ENCODE measurements at places on chromosomes 13 and 19.
A peak's percentile ranks its signal among the peaks of the same experiment; 100 is the strongest.

- DNase-seq = no peak
Observed at GRCh38 chr19:1967087-1967608, 26.2 kb downstream of the CSNK1G2 start.

DNA sequence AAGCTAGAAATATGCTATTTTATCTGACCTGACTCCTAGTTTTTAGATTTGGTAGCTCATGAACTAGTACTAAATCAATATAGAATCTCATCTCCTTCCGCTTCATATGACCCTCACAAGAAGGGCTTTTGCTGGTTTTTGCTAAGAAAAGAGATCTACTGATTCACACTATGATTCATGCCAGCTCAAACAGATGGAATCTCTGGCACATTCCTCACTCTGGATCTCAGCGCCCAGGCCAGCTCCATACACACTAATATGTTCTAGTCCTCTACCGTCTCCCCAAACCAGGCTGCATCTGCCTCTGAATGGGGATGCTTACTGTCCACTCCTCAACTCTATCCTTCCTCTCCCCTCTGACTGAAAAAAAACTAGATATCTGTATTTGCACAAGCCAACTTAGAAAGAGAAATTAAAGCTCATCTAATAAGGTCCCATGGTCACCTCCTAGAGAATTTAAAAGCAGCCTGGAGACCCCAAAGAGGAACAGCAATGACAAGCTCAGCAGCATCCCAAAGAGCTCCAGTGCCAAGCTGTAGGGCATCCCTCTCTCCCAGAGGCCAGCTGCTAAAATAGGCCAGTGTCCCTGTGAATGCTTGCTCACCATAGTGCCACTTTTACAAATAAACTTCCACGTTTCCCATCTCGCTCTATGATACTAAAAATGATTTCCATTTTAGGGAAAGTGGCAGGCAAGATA is 74.9 kb downstream of the LHFPL6 start:
- DNase-seq = no peak

- DNase-seq = no peak
Observed at GRCh38 chr13:103174966-103175365, 108.7 kb upstream of the SLC10A2 start.

GRCh38 chr19:31054430-31054829 is 294.8 kb downstream of the TSHZ3 start:
- no peak for DNase-seq

DNA sequence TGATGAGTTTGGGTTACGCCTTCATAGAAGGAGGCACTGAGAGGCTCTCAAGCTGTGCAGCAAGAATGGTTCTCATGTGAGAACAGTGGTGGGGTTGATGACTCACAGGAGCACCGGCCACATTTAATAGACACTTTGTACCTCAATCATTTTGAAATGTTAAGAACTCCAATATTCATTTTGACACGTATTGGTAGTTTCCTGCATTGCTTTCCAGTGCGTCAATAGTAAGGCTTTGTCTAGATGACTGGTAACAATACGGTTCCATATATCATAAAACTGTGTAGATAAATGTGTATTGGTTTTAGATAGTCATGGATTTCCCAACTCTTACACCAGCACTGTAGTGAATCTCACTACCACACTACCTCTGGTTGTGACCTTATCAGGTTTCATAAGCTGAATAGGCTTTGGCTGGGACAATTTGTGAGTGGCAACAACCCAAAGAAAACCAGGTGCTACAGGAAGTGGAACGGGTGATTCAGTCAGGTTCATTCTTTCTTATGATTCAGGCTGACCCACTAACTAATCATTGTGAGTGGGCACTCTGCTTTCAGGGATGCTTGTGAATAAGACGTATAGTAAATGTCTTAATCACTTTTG is 362.6 kb downstream of the KLF5 start:
- no peak for DNase-seq

GRCh38 chr19:34712395-34713261 is 21.4 kb upstream of the ZNF181 start:
- DNase-seq = peak; percentile 90

DNA sequence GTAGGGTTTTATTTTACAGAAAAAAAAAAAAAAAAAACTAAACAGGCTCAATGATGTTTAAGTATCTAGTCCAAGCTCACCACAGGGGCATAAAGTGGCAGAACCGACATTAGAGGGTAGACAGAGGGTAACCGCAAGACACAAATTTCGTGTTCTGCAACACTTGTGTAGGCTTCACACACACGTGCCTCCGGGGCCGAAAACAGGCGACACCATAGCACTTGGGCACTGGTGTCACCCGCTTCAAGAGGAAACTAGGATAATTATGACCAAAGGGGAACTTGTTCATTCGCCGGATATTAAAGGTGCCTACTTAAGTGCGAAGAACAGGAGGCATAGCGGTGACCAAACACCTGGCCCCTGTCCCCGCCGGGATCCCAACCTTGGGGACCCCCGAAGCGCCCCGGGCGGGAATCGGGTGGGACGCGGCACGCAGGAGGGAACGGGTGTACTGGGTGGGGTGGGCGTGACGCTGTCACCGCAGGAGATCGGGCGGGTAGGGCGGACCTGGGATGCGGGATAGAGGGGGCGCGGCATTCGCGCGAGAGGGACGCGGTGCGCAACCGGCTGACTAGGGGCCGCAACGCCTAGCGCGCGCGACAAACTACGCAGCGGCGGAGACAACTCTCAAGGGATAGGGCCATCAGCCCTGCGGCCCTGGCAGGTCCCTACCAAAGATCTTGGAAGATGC is 558 bp downstream of the MZT1 start:
- peak; percentile 70 for DNase-seq

GRCh38 chr19:32343550-32344262 is 1.7 kb upstream of the ZNF507 start:
- peak; percentile 19 for DNase-seq

GRCh38 chr19:54792814-54793213 is 10.6 kb upstream of the KIR2DL4 start:
- DNase-seq = peak; percentile 86

GRCh38 chr13:85497652-85498051 is 301.6 kb downstream of the SLITRK6 start:
- no peak for DNase-seq

DNA sequence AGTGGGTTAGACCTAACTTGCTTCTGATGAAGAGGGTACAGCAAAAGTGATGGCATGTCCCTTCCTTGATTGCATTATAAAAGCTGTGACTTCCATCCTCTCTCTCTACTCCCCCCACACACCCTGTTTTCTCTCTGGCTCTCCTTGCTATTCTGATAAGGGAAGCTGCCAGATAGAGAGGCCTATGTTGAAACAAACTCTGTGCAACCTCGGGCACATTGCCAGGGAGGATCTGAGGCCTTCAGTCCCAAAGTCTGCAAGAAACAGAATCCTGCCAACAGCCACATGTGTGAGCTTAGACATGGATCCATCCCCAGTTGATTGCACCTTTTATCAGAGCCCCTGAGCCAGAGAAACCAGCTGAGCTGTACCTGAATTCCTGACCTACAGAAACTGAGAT is 44.8 kb upstream of the ARGLU1 start:
- peak; percentile 78 for DNase-seq

DNA sequence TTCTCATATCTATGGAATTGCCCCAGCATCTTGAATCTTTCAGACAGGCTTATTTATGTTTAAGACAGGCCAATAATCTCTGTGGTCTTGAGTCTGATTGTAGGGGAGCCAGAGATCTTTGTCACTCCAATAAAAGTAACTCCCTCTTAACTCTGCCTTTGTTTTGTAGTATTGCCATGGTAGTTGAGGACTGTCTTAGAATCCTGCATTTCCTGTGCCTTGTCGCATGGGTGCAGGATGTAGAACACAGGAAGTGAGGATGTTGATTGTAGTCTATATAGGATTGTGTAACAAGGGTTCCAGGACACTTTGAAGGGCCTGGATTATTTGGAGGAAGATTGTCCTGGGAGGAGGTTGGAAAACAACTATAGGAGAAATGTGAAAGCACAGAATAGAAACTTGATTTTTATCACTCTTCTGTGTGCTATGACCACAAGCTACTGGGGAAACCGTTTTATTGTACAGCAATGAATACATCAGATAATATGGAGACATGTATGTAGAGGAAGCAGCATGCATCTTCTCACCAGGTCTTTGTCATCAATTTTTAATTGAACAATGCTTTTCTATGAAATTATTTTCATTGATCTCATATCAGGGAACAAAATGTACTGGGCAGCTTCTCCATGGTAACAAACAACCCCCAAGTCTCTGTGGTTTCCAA is 411.7 kb downstream of the FGF9 start:
- DNase-seq = no peak

DNA sequence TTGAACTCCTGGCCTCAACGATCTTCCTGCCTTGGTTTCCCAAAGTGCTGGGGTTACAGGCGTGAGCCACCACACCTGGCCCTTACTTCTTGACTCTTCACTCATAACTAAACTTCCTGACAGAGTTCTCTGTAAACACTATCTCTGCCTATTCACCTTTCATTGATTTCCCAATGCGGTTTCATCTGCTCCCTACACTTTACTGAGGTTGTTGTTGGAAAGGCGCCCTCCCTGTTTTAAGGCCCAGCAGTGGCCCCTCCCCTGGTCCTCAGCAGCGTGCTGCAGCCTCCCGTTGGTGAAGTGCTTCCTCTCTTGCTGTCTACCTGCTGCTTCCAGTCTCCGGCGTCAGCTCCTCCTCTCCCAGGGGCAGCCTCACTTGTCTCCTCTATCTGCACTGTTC is 26.7 kb upstream of the CEBPA start:
- DNase-seq = no peak

DNA sequence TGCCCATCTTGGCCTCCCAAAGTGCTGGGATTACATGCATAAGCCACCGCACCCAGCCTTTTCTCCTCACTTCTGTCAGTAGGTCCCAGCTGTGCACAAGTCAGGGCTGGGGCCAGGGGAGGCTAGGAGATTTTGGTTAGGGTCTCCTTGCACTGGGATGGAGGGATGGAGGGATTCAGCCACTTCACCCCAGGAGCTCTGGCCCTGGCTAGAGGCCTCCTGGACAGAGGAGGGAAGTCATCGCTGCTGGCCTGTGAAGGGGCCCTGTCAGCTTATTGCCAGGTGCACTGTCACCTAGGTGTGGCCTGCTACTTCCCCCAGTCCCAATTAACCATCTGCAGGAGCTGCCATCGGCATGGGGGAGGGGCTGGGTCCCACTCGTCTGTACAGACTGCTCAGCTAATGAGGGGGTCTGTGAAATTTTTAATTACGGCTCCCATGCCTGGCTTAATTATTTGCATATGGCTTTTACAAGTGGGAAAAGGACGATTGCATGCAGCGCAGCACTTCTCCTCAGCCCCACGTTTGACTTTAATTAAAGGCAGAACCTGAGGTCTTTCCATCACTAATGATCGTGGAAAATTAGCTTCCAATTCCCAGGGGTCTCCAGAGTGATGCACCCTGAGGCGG is 52.4 kb downstream of the CHST8 start:
- DNase-seq = no peak

DNA sequence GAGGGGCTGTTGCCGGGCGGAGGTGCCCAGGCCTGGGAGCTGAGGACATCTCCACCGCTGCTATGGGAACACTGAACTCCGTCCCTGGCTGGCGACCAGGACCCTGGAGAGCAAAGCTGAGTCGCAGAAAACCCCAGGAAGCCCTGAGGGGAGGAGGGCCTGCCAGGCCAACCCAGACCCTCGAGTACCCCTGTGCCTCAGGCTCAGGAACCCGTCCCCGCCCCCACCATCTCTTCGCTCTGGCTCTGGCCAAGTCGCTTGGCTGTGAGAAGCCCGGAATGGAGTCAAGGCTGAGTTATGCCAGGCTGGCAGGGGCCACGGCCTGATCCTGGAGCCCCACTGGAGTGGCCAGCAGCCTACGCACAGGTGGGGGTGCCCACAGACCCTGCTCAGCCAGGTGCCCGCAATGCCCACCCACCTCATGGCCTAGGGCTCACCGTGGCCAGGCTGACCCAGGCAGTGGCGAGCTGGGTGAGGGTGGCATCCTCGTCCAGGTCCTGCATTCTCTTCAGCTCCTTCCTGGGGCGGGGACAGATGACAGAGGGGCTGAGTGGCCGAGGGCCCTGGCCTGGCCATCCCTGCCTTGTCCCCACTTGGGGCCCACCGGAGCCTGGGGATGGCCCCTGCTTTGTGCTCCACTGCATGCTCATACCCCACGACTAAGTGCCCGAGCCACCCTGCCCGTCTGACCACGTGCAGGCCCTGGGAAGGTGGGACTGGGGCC is 8.5 kb upstream of the CERS1 start:
- DNase-seq = no peak

- peak; percentile 89 for DNase-seq
Observed at GRCh38 chr19:54462655-54463530, 685 bp downstream of the LENG9 start.

DNA sequence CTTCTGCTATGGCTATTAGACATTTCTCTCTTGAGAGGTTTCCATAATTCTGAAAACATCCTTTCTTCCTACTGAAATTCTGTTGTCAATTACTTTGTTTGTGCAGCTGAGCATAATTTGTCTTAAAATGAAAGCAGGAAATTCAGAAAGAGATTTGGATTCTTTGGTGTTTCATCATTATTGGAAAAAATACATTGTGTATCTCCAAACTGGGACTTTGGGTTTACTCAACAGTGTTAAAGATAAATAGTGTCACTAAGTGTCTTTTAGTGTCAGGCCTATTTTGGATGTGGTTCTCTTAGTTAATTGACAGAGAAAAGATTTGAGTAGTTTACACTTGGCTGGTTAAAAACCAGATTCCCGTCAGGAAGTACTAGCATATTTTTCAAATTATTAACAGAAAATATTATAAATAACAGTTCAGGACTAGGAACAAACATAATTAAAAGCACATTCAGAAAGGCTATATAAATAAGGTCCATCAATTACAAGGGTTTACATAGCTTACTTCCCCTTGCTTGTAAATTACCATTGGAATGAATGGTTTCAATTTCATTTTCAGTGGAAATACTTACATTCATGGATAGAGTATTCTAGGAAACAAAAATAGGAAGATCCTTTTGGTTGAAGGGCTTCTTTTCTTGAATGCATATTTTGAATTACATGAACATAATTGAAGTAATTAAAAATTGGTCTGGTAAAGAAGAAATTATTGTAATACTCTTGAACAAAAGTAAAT is 483.1 kb downstream of the GPC6 start:
- DNase-seq = peak; percentile 61

GRCh38 chr19:52694921-52695320 is 39.9 kb downstream of the ZNF611 start:
- DNase-seq = no peak

DNA sequence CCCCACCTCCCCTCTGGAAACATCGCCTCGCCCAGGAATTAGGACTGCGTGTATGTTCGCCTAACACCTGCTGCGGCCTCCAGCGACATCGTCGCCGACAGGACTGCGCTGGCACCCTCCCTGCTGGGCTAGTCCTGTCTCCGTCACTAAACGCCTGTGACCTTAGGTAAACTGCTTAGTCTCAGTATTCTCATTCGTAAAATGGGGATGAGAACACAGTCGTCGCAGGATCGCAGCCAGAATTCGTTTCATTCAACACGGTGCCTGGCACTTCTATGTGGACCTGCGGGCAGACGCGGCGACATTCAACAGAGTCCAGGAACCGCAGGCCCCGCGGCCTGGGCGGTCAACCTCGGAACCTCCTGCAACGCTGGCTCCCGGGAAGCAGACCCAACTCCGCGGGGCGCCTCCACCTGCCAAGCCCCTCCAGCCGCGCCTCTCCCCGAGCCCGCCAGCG is 485 bp downstream of the CRYL1 start:
- DNase-seq = no peak
